Endothelial cell of umbilical vein (primary cell): ENCODE measurements at places on chromosomes 5 and 9. TPM values are rescaled to one million over a fixed set of nuclear protein-coding genes. Genes with fewer than 3 reads are reported as not detected.
A peak's percentile ranks its signal among the peaks of the same experiment; 100 is the strongest.

The PHYHD1 gene
- total RNA-seq, result 0.30 and 1.8 TPM in 2 replicates

The PCDHB2 gene
- total RNA-seq, result 0.23 and 0.58 TPM in 2 replicates

GRCh38 chr9:127912882-127913281 lies 4.0 kb downstream of the ST6GALNAC4 start:
- no peaks in the 10 kb centered on the region for H3K36me3 ChIP-seq
- H3K27ac ChIP-seq, result no peak overlapping the region
- peaks cover 23% of the 10 kb centered on the region for H3K4me1 ChIP-seq
- DNase-seq, result no peak
- H3K4me3 ChIP-seq, result no peak overlapping the region

The CAMK4 gene
- 5.4 and 8.2 TPM in 2 replicates for total RNA-seq

DNA sequence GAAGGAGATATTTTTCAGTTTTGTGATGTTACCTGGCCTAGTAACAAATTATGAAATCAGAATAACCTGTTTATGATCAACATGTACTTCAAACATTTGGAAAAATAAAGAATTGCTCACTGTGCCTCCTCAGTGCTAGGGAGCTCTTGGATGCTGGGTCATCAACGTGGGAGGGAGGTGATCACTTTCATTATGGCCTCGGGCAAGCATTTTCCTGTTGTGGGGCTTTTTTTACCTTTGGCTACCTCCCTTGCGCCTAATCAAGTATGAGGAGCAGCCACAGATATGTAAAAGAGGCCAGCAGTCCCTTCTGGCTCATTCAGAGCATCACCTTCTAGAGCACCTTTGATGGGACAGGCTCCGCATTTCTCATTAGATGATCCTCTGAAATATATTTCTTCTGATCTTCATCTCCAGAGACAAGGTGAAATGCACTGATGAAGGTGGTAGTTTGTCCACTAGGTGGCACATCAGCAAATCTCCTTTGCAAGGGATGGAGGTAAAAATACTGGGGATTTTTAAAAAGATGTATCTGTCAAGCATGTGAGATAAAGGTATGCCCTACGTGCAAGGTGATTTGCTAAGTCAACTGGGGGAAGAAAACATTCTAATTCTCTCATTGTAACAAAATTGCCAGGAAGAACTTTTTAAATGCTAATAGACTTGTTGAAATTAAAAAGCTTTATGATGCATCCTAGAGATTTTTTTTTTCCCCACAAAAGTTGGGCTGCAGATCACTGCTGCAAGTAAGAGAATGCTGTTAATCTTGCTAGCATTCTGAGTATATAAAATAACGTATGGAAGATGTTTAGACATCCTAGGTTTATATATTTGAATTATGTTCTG lies 218.2 kb downstream of the MAST4 start:
- no peak overlapping the region for H3K27ac ChIP-seq
- no peak overlapping the region for H3K4me3 ChIP-seq
- peaks cover 2% of the 10 kb centered on the region for H3K27me3 ChIP-seq

- no peak overlapping the region for H3K4me3 ChIP-seq
- H3K4me1 ChIP-seq, result no peaks in the 10 kb centered on the region
- DNase-seq, result peak; percentile 28
- no peaks in the 10 kb centered on the region for H3K36me3 ChIP-seq
- H3K27me3 ChIP-seq, result peaks cover 2% of the 10 kb centered on the region
- no peak overlapping the region for H3K27ac ChIP-seq
Measured at GRCh38 chr5:60161340-60161934, 267.9 kb upstream of the PDE4D start.

The CAAP1 gene
- 16.1 and 18.6 TPM in 2 replicates for total RNA-seq

DNA sequence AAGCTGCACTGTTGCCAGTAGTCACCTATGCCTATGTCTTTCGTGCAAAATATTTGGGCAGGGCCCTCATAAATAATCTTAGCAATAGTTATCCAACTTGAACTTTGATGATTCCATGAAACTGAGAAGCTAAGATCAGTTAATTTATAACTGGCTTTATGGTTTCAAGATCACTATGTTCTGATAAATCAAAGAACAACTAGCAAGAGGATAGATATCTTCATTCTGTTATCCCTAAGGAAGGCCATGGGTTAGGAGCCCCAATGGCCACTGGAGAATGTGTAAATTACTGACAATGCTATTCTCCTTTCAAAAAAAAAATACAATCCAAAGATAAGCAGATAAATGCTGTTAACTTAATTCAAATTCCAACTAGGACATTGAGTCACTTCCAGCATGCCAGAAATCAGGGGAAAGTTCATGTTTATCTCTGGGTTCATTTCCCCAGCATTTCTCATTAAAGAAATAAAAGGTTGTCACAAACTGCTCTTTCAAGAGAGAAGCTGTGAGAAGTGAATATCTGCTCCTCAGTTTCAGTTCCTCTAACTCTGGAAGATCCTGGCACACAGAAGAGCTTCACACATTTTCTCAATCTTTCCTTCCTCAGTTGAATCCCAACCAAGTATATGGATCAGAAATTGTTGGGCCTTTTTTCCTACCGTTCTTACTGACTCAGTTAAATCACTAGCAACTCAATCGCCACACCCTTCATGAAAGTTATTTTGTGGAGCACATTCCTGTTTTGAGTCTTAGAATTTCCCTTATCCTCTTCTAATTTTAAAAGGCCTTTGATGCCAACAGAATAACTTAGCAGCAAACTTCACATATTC lies 59.6 kb upstream of the SLC1A1 start:
- no peaks in the 10 kb centered on the region for H3K36me3 ChIP-seq
- peaks cover 21% of the 10 kb centered on the region for H3K4me1 ChIP-seq
- no peaks in the 10 kb centered on the region for H3K27me3 ChIP-seq
- peak overlapping the region; percentile 42 for H3K27ac ChIP-seq
- DNase-seq, result peak; percentile 88

- no peaks in the 10 kb centered on the region for H3K27me3 ChIP-seq
- DNase-seq, result peak; percentile 48
- peak overlapping the region; percentile 47 for H3K4me3 ChIP-seq
- peaks cover 7% of the 10 kb centered on the region for H3K36me3 ChIP-seq
- H3K27ac ChIP-seq, result peak overlapping the region; percentile 12
Measured at GRCh38 chr9:137454145-137454596, 5.0 kb downstream of the NSMF start.

GRCh38 chr9:95383185-95383676 lies 65.7 kb upstream of the FANCC start:
- no peaks in the 10 kb centered on the region for H3K36me3 ChIP-seq
- no peaks in the 10 kb centered on the region for H3K4me1 ChIP-seq
- no peaks in the 10 kb centered on the region for H3K27me3 ChIP-seq
- H3K4me3 ChIP-seq, result no peak overlapping the region

GRCh38 chr5:72071906-72072305 lies 35.4 kb upstream of the MAP1B start:
- no peaks in the 10 kb centered on the region for H3K36me3 ChIP-seq
- no peak overlapping the region for H3K4me3 ChIP-seq
- no peak overlapping the region for H3K27ac ChIP-seq
- peaks cover 4% of the 10 kb centered on the region for H3K4me1 ChIP-seq
- no peak for DNase-seq

The FOXI1 gene
- not detected in 2 replicates for total RNA-seq

The OBP2B gene
- not detected in 2 replicates for total RNA-seq

The AKNA gene
- total RNA-seq, result 19.9 and 22.4 TPM in 2 replicates

The QRFP gene
- total RNA-seq, result not detected in 2 replicates

DNA sequence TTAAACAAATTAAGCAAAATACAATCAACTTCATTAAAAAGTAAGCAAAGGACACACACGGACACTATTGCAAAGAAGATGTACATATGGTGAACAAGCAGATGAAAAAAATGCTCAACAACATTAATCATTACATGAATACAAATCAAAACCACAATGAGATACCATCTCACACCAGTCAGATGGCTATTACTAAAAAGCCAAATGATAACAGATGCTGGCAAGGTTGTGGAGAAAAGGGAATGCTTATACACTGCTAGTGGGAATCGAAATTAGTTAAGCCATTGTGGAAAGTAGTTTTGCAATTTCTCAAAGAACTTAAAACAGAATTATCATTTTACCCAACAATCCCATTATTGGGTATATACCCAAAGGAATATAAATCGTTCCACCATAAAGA lies 636.2 kb upstream of the ST8SIA4 start:
- H3K27ac ChIP-seq, result no peak overlapping the region
- no peak for DNase-seq
- H3K36me3 ChIP-seq, result no peaks in the 10 kb centered on the region

DNA sequence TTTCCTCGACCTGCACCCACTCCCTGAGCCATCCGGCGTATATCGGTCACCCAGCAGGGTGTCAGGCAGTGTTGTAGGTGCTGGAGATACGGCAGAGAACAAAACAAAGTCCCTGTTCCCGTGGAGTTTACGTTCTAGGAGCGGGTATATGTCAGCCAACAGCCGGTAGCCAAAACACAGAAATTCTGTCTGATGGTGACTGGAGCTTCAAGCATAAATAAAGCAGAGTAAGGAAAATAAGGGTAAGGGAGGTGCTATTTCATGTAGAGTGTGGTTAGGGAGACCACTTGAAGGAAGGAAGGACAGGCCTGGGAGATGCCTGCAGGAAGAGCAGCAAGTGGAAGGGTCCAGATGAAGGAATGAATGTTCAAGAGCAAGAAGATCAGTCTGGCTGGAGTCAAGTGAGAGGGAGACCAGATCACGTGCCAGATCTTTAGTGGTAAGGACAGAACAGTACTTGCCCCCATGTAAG lies 783 bp upstream of the ZFR start:
- peaks cover 24% of the 10 kb centered on the region for H3K4me1 ChIP-seq
- no peaks in the 10 kb centered on the region for H3K27me3 ChIP-seq
- H3K36me3 ChIP-seq, result no peaks in the 10 kb centered on the region
- H3K27ac ChIP-seq, result no peak overlapping the region
- peak overlapping the region; percentile 74 for H3K4me3 ChIP-seq

DNA sequence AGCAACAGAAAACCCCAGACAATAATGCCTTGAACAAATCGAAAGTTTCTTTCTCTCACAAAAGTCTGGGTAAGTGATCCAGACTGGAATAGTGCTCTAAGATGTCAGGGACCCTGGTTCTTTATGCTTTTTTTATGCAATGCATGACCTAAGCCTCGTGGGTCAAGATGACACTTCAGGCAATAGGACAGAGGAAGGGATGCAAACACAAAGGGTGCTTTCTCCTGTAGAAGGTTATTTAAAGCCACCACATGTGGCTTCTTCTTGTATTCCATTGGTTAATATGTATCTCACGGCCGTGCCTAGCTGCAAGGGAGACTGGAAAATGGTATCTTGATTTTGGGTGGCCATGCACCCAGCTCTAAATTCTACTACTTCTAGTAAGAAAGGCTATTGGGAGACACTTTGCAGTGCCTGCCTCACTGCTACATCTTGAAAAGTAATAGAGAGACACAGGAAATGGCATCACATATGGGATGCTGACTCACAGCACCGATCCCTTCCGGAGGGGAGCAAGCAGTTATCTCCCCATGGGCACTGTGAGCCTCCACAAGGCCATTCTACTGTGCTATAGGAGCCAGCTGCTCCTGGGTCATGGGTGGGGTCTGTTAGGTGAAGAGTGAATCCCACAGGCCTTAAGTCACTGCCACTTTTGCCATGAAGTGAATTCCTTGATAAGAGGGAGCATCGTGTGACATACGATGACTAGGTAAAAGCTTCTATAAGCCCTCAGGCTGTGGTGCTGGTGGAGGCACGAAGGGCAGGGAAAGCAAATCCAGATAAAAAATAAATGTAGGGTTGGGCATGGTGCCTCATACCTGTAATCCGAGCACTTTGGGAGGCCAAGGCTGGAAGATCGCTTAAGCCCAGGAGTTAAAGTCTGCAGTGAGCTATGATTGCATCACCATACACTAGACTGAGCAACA lies 32.5 kb upstream of the RAB14 start:
- no peak for DNase-seq
- no peak overlapping the region for H3K4me3 ChIP-seq
- no peaks in the 10 kb centered on the region for H3K36me3 ChIP-seq
- H3K4me1 ChIP-seq, result peaks cover 6% of the 10 kb centered on the region
- H3K27ac ChIP-seq, result no peak overlapping the region
- no peaks in the 10 kb centered on the region for H3K27me3 ChIP-seq

The PCDHA10 gene
- 0.07 and 0.18 TPM in 2 replicates for total RNA-seq

DNA sequence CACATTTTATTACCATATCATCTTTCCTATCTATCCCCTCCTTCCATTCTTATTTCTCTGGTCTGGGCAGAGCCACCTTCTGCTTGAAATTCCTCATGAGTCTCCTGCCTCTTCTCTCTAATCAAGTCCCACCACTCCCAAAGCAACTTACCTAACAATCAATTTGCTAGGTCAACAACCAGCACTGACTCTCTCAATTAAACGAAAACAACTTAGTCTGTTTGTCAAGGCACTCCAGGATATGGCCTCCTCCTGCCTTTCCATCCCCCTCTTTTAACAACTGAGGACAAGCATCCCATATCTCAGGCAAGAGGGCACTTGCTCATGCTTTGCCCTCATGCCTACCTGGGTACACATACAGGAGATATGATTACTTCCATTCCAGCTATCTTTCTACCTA lies 47.4 kb downstream of the HCN1 start:
- H3K27me3 ChIP-seq, result no peaks in the 10 kb centered on the region
- H3K4me3 ChIP-seq, result no peak overlapping the region
- no peak overlapping the region for H3K27ac ChIP-seq
- no peaks in the 10 kb centered on the region for H3K36me3 ChIP-seq
- H3K4me1 ChIP-seq, result no peaks in the 10 kb centered on the region
- no peak for DNase-seq

GRCh38 chr5:56908942-56909293 lies 478 bp upstream of the SETD9 start:
- peak overlapping the region; percentile 29 for H3K4me3 ChIP-seq
- no peaks in the 10 kb centered on the region for H3K36me3 ChIP-seq
- peaks cover 9% of the 10 kb centered on the region for H3K4me1 ChIP-seq
- H3K27me3 ChIP-seq, result peaks cover 3% of the 10 kb centered on the region
- H3K27ac ChIP-seq, result peak overlapping the region; percentile 84

DNA sequence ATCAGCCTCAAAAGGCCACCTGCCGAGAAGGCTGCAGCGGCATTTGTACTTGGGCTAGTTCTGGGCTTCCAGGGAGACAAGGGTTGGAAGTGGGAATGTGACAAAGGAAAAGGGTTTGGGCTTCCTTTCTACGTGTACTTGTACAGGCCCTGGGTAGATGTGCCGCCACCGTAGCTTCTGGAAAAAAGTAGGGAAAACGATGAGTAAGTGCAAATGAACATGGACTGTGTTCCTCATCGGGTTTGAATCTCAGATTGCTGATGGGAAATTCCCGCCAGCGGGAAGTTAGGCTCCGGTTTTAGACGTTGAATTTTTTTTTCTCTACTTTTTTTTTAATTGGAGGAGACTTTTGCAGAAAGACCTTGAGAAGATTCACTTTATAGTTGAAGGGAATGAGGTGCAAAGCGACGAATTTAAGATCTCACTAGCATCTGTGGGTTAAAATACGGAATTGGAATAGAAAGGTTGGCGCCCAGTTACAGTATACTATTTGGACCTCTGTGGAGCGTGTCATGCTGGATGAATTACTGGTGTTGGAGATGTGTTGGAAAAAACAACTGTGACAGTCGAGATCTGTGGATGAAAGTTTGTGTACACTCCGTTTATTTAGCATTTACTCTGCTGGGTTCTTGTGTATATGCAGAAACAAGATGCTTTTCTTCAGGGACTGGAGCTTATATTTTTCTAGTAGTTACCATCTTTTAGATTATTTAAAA lies 1.2 kb downstream of the G3BP1 start:
- H3K4me3 ChIP-seq, result peak overlapping the region; percentile 65
- H3K27me3 ChIP-seq, result no peaks in the 10 kb centered on the region
- H3K27ac ChIP-seq, result peak overlapping the region; percentile 21
- peaks cover 2% of the 10 kb centered on the region for H3K36me3 ChIP-seq
- DNase-seq, result peak; percentile 49
- peaks cover 32% of the 10 kb centered on the region for H3K4me1 ChIP-seq
